Immature natural killer cell (primary cell): ENCODE measurements at places on chromosomes 5 and 9.

DNA sequence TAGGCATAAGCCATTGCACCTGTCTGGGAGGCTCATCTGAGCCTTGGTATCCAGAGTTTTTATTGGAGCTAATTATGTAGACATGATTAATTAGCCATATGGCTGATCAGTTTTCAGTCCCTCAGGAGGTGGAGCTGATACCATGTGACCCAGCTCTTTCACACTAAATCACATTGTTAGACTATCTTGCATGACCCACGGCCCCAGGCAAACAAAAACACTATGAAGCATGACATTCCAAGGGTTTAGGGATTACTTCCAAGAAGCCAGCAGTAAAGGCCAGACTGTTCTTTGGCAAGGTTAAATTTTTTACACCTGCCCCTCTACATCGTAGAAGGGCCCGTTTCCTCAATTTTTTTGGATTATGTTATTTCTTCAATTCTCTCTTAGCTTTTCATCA lies 5.0 kb upstream of the C5orf24 start:
- no peak for DNase-seq

DNA sequence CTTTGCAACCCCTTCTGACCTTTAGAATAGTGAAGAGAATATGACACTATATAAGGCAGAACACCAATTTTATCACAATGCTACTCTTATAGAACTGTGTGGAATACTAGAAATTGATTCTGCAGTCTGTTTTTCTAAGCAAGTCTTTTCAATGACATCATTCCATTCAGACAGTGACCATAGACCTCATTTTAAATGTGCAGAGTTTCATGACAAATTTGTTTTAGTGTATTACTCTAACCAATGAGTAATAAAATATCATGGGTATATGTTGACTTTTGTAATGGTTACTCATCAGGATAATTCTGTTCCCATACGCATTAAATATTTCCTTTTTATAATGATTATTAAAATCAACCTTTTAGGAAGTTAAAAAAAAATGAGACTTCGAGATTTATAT lies 219.9 kb downstream of the COX7C start:
- DNase-seq = no peak

DNA sequence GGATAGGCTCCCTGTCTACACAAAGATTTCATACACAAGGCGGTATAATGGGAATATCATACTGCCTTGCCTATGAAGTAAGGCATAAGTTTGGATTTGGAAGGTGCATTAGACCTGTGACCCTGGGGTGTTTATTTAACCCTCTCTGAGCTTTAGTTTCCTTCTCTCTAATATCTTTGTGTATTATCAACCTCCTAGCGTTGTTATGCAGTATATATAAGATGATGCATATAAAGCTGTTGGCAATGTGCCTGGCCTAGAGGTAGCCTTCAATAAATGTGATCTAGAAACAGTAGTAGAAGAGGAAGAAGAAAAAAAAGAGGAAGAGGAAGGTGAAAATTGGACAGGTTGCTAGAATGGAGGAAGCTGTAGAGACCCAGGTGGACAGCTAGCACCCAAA lies 311.6 kb upstream of the CLINT1 start:
- DNase-seq = no peak

- no peak for DNase-seq
Observed at GRCh38 chr9:133278161-133279114, 3.4 kb upstream of the ABO start.

DNA sequence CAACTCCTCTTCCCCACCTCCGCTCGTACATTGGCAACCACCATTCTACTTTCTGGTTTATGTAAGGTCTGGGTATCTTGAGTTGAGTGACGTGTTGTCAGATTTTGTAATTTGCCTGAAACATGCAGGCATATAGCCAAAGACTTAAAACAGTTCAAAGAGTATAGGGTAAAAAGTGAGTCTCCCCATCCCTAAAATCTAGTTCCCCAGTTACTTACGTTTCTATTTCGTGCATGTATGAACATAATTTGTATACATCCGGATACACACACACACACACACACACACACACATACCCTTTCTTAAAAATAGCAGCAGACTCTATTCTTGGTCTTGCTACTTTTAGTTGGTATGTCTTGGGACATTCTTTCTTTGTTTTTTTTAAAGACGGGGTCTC lies 915 bp downstream of the HSDL2 start:
- DNase-seq = peak; percentile 4

DNA sequence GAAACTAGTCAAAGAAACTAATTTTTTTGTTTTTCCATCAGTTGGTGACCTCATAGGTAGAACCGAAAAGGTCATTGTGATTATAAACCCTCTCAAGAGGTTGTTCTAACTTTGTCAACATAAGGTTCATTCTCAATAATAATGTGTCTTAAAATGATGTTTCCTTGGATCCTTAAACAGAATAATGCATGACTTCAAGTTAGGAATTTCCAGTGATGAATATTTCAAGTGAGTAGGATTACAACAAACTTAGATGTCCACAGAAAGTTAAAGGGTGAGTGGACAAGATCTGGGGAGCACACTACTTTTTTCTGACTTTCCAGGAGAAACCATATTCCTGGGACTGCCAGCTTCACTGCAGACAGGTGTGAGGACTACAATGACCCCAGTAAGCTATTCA lies 239.0 kb upstream of the PTGER4 start:
- no peak for DNase-seq

DNA sequence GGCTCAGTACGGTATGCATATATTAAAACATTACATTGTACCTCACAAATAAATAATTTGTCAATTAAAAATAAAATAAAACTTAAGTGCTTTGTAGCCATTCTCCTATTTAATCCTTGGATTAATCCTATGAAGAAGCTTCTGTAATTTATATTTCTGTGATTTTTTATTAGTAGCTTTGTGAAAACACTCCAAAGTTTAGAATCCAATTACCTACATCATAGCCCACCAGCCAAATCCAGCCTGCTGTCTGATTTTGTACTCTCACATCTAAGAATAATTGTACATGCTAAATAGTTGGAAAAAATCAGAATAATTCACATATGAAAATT lies 10.4 kb downstream of the MED7 start:
- DNase-seq = no peak

DNA sequence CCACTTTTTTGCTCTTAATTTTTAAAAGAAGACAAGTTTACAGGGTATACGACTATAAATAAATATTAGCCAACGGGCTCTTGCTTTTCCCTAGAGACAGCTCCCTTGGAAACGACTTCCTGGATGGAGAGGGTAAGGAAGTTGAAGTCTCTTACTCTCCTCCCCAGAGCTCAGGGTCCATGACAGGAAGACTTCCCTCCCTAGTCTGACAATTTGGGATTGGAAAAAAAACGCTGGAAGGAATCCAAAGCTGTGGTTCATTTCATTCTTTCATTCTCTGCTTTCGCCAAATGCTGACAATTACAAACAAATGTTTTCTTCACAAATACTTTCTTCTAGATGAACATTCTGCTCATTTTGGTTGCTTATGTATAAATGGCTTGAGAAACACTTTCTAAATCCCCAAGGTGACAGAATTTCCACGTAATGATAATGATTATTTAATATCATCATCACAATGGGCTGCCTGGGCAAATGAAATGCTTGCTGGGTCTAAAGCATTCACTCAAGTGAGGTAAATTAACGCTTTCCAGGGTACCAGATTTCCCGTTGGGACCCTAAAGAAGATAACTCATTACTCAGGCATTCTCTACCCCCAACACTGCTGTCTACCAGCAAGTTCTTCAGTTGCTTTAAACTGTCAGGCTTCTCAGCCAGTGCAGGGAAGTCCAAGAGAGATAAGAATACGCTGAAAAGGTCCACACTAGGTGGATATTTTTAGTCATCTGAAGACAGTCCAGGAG lies 139.8 kb upstream of the SLC30A5 start:
- no peak for DNase-seq

- DNase-seq = no peak
Observed at GRCh38 chr5:135015942-135016341, 18.1 kb downstream of the PITX1 start.

GRCh38 chr9:90085633-90086032 lies 480.8 kb downstream of the GADD45G start:
- DNase-seq = no peak

DNA sequence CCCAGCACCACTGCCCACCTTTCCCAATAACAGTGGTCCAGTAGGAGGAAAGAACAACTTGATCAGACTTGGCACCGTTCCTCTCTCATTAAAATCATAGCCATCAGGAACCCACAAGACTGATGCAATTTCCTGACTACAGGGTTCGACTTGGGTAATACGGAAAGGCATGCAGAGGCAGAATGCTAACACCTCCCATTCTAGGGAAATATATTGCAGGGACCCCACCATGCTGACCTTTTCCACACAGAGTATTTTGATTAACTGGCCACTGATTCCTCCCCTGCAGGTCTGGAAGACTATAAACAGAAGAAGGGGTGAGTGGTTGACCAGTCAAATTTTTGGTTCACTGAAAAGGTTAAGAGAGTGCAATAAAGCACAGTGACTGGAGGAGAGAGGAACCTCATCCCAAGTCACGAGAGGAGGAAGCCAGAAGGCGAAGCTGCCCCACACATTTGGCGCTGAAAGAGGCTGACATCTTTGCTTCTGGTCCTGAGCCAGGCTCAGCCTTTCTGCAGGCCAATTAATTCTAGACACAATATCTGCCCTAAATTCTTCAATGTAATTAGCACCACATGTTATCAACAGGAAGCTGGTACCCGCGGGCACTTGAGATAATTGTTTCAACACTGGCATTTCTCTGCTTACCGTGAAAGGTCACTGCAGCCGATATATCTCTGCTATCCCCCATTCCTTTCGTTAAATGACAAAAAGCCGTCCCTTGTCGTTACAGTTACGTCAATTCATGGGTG lies 64.7 kb upstream of the SPOCK1 start:
- DNase-seq = no peak

- DNase-seq = no peak
Observed at GRCh38 chr9:83503866-83504265, 34.3 kb downstream of the FRMD3 start.

DNA sequence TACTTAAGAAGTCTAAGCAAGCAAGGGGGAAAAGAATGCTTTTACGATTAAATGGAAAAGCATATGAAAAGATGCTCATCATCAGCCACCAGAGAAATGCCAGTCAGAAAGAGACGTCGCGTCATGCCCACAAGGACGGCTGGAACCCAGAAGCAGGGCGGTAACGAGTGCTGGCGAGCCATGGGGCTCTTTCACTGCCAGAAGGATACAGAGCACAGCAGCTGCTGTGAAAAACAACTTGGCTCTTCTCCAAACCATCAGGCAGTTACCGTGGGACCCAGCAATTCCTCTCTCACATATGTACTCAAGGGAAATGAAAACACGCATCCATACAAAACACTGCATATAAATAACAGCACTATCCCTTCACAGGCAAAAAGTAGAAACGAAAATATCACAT lies 95.5 kb downstream of the CAMSAP1 start:
- DNase-seq = no peak

- DNase-seq = no peak
Observed at GRCh38 chr5:88837222-88837621, 45.8 kb downstream of the MEF2C start.

DNA sequence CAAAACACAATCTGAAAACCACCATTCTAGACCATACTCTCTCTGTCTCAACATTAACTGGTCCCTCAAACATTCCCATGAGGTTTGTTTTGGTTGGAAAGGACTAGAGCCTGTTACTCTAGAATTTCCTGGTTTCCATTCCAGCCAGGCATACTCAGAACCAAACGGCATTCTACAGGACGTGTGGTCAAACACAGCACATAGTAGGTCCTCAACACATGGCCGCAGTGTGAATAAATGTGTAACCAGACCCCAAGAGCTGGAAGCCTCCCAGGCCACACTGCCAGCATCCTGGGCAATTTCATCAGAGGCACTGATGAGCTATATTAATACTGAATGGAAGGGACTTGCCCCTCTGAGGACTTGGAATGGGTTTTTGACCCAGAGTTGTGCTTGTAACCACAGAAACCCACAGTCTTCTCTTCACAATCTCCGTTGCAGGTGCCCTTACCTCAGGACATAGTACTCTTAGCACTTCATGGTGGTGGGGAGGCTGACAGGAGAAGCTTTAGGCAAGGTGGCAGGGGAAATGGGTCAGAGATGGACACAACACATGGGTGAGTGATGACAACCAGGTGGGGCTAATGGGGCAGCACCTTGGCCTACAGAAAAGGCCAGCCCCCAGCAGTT lies 66.0 kb downstream of the ZNF366 start:
- no peak for DNase-seq

- DNase-seq = no peak
Observed at GRCh38 chr9:78565481-78565880, 268.6 kb downstream of the PSAT1 start.

DNA sequence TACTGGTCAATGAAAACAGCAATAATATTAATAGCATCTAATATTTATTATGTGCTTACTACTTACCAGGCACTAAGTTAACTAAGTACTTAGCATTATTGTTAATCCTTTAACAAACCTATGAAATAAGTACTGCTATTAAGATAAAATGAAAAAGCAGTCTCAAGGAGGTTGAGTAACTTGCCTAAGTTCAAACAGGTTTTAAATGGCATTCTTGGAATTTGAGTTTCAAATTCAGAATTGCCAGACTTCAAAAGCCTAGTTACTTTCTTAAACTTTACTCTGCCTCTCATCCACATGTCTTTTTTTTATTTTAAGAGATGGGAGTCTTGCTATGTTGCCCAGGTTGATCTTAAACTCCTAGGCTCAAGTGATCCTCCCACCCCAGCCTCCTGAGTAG lies 16.0 kb downstream of the LEAP2 start:
- no peak for DNase-seq

DNA sequence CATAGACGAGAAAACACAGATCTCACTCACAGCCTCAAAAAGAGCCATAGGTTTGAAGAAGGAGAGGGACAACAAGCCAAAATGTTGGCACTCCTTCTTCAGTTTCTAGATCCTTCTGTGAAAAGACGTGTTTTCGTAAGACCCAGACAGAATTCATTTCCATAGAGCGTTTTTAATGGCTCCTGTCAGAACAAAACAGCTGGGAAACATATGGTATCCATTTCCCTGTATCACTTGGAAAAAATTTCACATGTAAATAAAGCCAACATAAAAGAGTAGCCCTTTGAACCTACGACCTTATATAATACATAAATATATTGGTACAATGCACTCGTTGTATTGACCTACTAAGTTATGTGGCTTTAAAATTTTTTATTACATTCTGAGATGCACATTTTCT lies 108.1 kb downstream of the SNCAIP start:
- DNase-seq = no peak

GRCh38 chr9:125460883-125461635 lies 199.4 kb downstream of the GAPVD1 start:
- no peak for DNase-seq

DNA sequence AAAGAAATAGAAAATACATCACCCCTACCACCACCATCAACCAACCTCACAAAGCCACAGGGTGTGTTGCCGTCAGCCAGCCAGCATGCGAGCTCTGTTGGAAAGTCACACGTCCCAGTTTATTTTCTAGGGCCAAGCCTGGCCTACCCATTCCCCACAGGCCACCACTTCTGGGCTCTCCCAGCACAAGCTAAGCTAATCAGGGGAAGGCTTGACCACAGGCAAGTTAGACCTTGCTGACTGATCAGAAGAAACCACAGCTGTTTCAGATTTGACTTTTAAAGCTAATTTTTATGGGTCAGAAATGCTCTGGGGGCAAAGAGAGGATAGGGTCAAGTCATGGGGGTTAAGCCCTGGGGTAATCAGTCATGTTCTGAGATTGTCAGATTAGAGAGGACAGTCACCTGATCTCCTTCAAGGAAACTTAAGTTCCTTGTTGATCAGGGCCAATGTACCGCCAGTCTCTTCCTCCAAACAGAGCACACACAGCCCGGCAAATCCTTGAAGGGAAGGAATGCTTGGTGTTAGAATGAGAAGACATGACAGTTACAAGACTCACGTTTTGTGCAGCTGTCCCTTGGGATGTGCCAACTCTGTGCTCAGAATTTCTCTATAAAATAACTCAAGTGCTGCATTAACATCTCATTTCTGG lies 7.6 kb downstream of the SHB start:
- no peak for DNase-seq
